G401 (cell line): ENCODE measurements at places on chromosomes 12 and 14.

DNA sequence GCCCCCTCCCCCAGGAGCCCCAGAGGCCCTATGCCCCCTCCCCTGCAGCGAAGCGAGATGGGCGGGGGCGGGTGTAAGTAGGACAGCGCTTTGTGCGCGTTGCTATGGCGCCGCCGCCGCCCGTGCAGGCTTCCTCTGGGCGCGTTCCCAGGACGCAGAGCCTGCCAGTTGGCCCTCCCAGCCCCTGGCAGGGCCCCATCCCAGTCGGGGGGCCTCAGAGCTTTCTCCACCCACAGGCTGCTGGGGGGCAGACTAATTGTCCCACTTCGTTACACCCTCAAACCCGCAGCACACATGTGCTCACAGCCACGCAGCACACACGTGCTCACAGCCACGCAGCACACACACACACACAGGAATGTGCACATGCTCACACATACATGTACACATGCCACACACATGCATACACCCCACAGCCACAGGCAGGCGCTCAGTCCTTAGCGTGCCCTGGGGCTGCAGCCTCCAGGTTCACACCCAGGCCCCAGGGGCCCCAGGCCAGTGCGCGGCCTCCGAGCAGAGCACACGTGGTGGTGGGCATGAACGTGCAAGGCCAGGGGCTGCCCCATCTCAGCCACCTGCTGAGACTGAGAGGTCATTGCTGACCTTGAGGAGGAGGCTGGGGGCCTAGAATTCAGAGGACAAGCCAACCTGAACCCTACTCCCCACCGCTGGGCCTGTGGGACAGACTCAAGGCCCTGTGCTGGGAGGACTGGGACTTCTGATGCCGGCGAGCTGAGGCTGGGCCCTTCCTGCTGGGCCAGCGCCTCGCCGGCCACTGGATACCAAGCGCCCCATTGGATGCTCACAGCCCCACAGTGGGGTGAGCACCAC lies 15.6 kb downstream of the TRMT61A start:
- peak; percentile 92 for DNase-seq

DNA sequence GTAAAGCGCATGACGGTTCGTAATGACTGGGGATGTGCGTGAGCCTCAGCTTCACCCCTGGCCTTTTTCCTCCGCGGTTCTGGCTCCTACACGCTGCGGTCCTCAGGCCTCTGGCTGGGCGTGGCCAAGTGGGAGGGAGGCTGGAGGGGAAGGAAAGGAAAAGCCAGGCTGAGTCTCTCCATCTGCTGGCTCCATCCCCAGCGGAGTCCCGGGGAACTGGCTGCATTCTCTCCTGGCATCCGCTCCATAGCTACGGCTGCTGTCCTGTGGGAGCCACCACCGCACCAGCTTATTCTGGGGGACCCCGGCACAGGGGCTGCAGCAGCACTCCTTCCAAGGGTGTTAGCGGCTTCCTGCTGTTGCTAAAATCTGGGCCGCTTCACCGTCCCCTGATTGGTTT lies 68.2 kb upstream of the SLC24A4 start:
- peak; percentile 86 for DNase-seq

DNA sequence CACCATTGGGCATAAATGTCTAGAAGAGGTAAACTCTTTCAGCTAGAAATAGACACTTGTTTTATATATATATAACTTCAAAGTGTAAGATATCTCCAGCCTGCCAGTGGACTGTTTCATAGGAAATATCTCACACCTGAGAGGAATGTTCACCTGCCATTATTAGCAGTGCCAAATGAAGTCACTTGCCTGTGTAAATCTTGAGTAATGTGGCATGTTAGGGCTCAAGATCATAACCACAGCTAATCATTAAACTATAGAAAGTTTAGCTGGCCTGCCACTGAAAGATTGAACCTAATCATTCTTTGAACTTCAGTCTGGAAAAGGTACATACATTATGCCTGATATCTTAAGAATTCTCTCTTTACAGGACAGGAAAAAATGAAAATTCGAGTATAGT lies 25.5 kb upstream of the KCNJ8 start:
- no peak for DNase-seq

- no peak for DNase-seq
Measured at GRCh38 chr14:94123296-94123695, 6.1 kb downstream of the IFI27L2 start.

DNA sequence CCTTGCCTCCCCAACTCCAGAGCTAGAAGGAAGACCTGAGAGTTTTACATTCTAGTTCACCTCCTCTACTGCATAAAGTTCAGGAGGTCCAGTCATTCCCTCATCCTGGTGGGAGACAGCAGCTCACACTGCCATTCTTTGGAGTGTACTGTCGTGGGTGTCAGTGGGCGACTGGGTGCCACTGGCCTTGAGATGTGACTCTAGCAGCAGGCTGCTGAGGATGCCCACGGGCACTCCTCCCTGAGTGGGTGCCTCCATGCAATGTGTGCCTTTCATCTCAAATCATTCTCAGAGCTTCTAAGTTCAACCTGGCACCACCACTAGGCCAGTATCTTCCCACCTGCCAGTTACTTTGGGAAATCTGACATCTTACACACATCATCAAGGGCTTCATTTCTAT lies 12.5 kb downstream of the RFX4 start:
- DNase-seq = no peak

DNA sequence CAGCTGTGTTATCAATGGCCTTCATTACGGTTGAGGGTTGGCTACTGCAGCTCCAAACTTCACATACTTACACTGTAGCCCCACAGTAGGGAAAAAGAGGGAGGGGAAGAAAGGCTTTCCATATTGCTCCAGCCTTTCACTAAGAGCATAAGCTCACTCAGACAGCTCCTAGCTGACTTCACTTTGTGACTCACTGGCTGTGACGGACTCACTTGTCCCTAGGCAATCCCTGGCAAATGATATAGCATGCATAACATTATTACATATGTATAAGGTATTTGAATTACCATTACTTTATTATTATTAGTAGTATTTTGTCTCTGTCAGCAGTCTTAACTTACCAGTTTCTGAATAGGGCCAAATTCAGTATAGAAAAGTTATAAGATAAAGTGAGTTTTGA lies 350.7 kb downstream of the RMST start:
- no peak for DNase-seq

DNA sequence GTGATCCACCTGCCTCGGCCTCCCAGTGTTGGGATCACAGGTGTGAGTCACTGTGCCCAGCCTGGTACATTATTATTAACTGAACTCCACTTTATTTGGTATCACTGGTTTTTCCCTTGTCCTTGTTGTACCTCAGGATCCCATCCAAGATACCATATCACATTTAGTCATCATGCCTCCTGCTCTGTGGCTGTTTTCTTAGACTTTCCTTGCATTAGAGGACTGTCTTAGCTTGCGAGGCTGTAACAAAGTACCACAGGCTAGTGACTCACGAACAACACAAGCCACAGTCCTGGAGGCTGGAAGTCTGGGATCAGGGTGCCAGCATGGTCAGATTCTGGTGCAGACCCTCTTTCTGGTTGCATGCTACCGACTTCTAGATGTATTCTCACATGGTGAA lies 12.2 kb downstream of the KLC1 start:
- no peak for DNase-seq

GRCh38 chr12:90939382-90939781 lies 15.6 kb downstream of the CCER1 start:
- DNase-seq = no peak

- DNase-seq = peak; percentile 94
Measured at GRCh38 chr12:10211940-10212738, 538 bp upstream of the GABARAPL1 start.

GRCh38 chr12:98466640-98467400 lies 48.6 kb upstream of the TMPO start:
- no peak for DNase-seq

GRCh38 chr12:22978962-22979361 lies 354.0 kb downstream of the ETNK1 start:
- no peak for DNase-seq

DNA sequence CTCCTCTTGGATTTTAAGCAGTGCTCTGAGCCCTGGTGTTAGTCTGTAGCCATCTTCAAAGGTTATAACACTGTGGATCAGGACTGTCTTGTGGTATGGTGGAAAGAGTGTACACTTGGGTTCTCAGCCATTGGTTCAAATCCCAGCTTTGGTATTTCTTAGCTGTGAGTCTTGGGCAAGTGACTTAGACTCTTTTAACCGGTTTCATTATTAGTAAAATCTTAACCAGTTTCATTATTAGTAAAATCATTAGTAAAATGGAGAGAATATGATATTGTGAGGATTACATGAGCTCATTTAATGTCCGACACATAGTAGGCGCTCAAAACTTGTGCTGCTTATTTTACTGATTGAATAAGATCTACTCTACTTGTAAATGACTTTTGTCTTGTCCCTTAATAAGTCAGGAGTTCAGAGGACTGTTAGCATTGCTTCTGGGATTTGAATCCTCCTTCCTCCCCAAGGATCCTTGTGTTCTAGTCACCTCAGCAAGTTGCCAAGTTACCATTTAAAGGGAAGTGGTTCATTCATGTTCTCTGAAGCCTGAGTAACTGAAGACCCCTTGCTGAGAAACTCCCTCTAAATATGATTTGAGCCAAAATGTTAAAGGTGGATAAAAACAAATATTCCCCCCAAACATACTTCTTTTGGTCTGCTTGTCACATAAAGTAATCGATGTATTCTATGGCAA lies 12.4 kb downstream of the TTLL5 start:
- no peak for DNase-seq

GRCh38 chr12:49489720-49490119 lies 49.1 kb upstream of the KCNH3 start:
- no peak for DNase-seq

DNA sequence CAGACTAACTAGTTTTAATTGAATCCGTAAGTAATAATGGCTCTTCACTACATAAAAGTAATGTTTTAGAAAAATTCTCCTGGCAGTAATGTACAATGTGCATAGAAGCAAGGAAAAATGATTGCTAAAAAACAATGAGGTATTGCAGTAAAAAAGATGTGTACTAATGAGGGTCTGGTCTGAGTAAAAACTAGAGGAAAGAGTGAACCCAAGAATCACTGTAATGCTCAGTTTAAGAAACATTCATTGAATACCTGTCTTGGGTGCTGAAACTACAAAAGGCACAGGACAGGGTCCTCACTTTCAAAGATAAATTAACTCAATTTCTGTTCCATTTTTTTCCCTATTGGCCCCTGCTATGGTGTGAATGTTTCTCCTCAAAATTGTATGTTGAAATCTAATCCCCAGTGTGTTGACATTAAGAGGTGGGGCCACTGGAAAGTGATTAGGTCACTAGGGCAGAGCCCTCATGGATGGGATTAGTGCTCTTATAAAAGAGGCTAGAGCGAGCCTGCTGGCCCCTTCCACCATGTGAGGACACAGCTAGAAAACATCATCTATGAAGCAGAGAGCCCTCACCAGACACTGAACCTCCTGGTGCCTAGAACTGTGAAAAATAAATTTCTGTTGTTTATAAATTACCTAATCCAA lies 51.6 kb downstream of the RPS6KA5 start:
- DNase-seq = no peak

DNA sequence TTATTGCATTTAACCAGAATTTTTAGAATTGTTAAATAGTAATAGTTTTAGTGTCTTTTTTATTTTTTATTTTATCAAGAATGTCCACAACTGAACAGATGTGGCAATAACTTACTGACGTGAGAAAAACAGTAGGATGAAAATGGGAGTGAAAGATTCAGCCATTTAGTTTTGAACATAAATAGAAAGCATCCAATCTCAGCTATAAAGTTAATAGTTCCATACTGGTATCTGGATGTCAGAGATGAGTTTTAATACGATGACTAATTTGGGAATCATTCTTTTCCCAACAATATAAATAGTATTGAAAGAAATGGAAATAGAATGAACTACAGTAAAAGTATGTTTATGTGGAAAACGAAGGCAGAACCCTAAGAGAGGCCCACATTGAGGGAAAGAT lies 159.4 kb downstream of the EPS8 start:
- DNase-seq = no peak

GRCh38 chr12:51098611-51099010 lies 15.2 kb upstream of the CSRNP2 start:
- no peak for DNase-seq

GRCh38 chr14:89855961-89856656 lies 98.4 kb downstream of the EFCAB11 start:
- DNase-seq = no peak

DNA sequence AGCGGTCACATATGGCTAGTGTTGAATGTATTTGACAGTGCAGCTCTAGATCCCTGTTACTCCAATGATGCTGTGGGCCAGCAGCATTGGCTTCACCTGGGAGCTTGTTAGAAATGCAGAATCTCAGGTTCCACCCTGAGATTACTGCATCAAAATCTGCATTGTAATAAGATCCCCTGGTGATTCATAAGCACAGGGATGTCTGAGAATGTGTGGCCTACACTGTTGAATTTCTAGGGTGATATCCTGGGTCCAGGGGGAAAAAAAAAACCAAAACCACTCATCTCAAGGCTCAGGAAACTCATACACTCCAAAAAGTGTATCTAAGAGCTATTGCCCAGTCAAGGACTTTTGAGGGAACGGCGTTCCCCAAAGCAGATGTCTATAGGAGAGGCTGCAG lies 196.8 kb downstream of the PPM1H start:
- no peak for DNase-seq

GRCh38 chr12:13875744-13876143 lies 105.7 kb downstream of the GRIN2B start:
- DNase-seq = no peak

DNA sequence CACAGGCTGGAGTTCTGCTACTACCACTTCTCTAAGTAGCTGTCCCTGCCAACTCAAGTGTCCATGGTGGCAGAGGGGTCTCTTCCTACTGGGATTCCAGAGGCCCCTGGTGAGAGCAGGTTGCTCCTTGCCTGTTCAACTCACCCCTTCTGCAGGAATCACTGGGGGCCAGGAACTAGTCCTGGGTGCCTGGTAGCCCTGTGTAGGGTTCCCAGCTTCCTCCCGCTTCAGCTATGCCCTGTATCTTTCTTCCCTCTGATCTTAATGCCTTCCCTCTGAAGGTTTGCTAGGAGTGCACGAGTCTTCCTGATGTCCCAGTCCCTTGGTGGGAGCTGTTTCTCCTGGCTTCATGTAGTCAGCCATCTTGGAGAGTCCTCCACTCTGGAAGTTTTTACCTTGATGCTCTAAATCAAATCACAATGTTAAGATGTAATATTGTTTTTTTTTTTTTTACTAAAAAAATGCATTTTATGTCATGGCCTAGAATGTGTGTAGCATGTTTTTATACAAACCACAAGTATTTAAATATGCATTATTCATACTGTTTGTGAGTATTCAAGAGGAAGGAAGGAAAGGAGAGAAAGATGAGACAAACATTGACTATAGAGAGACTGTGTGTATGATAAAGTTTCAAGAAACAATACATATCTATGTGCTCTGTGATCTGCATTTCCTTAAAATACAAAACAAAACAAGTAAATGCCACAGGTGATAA lies 54.7 kb downstream of the FRS2 start:
- no peak for DNase-seq

GRCh38 chr14:51225751-51226150 lies 14.3 kb upstream of the TMX1 start:
- no peak for DNase-seq

GRCh38 chr12:42696406-42697149 lies 107.0 kb upstream of the PRICKLE1 start:
- DNase-seq = peak; percentile 4

GRCh38 chr12:75628511-75628910 lies 117.1 kb upstream of the KRR1 start:
- DNase-seq = no peak
